ENCODE measurements at places on chromosomes 3 and 15.

GRCh38 chr3:108669208-108669607, 79.7 kb downstream of the DZIP3 start:
- DNase-seq = no peak

DNA sequence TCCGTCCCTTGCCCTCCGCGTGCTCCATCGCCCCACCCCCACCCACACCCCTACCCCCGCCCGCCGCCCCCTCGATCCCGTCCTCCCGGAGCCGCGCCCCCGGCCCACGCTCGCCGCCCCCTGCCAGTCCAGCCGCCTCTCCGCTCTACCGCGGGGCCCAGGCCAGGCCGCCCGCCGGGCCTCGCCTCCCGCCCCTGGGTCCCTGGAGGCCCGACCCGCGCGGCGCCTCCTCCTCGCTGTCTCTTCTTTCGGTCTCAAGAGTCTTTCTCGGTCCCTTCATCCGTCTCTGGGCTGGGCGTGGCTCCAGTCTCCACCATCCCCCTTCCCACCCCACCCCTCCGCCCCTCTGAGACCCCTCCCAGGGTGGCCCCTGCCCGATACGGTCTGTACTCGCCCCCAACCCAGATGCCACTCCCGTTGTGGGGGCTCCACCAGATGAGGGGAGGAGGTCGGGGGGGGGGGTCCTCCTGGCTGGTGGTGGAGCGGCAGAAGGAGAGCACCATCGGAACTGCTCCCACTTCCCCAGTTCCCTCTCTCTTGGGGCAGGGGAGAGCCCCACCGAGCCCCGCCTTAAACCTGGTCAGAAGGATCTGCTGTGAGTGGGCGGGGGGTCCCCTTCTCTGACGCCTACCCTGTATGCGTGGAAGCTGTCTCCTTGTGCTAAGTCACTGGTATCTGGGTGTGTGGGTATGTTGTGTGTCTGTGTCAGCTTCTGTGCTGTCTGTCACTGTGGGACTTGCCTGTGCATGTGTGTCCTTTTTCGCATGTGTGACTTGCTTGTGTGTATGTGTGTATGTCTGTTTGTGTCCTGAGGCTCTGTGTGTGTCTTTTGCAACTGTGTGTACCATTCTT, 1.0 kb downstream of the PRKCD start:
- DNase-seq = peak; percentile 69

- peak; percentile 81 for DNase-seq
These were observed 103.2 kb upstream of the TJP1 start for GRCh38 chr15:29925227-29926082.

- peak; percentile 64 for DNase-seq
These were observed 269.3 kb downstream of the ARPP21 start for GRCh38 chr3:35908366-35909232.

DNA sequence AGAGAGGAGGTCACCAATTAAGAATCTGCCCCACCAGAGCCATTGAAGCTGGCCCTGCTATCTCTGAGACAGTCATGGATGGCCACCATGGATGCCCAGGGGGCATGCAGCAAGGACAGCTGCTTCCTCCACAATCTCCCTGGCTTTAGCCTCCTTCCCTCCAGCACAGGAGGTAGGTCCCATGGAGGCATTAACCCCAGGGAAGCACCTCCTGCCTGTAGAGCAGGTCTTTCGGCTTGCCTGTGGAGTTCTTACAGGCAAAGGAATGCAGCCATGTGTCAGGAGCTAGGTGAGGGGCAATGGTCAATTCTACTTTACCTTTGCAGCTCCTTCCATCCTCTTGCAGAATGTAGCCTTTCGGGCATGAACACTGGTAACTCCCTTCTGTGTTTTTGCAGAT, 93.8 kb downstream of the DUT start:
- no peak for DNase-seq

DNA sequence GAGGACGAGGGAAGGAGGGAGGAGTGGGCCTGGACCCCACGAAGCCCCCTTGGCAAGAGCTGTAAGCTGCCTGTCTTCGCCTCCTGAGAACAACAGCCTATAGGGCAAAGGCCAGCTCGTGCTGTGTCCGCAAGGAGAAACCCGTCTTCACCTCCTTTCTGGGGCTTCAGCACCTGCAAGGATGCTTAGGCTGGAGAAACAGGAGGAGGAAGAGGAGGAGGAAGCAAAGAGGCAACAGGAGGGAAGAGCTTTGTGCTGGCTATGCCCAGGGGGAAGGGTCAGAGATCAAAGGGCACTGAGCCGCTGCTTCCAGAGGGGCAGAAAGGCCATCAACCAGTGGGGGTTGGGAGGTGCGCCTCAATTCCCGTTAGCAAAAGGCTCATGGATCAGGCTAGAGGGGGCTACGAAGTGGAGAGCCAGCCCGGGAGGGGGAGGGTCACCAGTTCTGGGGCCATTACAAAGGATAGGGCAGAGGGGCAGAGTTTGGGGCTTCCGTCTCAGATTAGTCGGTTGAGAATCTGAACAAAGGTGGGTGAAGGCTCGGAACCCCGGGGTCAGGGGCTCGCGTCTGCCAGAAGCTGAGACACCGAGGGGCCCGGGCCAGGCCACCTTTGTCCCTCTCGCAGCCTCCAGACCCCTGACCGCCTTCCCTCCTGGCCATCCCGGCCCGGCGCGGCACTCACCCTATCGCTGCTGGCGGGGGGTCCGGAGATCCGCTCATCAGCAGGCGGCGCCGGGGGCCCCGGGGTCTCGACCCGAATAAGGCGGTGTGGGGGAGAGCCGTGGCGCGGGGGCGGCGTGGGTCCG, 792 bp downstream of the SHF start:
- no peak for DNase-seq

DNA sequence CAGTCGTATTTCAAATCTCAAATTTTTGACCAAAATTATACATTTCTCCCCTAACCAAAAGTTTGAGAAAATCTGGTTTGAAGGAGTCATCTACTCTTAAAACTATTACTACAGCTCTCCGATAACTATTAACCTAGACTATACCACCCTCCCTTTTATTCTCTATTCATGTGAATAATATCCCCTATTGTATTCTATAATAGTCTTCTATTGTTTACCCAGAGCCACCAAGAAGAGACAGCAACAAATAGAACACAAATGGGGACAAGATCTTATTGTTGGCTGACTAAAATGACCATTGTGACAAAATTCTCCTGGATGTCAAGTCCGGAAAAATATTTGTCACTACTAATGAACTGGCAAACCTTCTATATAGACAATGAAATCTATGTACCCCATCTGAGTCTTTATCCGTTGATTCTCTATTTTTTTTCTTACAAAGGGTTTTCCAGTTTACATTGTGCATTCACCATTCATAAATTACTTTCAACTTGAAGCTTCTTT, 618.0 kb downstream of the CADM2 start:
- DNase-seq = no peak

GRCh38 chr15:26087881-26088280, 224.8 kb upstream of the ATP10A start:
- DNase-seq = no peak

DNA sequence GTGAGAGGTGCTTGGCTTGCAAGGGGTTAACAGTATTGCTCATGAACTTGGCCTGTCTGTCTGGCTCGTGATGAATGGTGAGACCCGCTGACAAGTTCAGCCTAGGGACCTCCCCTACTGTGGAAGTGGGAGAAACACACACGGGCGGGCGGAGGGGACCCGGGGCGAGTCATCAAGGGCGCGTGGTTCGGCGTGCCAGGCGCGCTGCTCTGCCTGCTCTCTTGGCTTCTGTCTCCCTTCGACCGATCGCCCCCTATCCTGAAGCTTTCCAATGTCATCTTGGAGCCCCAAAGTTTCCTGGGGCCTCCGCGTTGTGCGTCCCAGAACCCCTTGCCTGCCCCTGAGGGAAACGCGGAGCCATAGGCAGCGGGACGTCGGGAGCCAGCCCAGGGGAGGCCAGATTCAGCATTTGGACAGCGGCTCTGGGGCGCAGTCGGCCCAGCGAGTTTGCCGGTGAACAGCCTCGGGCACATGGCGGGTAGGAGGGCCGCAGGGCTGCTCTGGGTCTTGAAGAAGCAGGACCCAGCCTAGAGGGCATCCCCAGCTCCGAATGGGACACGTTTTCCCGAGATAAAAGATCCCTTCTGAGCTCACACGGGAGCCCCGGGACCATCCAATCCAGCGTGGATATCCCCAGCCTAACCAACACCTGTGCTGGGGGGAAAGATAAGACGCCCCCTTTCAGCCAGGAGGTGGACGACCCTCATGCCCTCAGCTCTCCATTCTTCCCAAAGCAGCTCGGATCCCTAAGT, 27.0 kb upstream of the POLG start:
- peak; percentile 92 for DNase-seq

GRCh38 chr3:8775181-8775580, 5.8 kb upstream of the OXTR start:
- no peak for DNase-seq

DNA sequence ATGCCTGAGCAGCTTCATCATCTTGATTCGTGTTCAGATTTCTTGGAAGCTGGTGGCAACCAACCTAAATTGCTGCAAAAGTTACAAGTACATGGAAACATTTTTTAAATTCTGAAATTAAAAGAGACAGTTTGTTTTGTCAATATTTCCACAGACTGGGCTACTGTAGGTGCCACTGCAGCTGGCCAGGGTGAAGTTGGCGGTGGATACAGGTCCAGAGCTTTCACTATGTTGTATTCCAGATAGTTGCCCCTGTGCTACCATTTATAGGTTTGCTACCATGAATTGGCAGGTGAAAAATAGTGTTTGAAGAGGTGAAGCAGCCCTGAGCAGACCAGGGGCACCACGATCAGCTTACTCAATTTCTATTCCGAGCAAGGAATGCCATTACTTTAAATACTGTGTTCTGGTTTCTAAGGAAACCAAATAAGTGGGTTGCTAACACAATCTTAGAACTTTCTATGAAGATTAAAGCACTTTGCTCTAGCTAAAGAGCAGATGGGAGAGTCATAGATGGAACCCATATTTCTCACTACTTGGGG, 21.2 kb upstream of the SHC4 start:
- peak; percentile 51 for DNase-seq

DNA sequence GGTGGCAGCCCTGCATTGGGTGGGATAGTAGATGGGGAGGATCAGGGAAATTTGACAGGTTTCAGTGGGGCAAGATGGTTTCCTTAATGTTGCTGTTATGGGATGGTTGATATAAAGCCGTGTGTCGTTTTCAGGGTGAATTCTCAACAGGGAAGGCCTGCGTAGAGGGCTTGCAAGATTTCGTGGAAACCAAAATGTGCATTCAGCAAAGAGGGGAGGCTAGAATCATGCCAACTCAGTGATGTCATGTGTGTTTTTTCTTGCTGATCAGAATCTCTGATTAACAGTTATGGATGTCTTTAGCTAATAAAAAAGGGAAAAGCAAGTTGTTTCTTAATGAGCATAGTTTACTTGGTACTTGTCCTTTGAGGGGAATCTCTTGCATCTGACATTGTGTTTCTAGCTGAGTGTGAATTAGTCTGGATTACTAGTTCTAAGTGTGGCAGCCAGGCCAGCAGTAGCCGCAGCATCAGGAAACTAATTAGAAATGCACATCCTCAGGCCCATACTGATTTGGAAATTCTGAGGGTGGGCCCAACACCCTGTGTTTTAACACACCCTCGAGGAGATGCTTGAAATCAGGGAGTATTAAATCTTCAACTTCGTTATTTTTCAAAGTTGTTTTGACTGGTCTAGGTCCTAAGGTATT, 24.8 kb downstream of the MRAS start:
- no peak for DNase-seq

DNA sequence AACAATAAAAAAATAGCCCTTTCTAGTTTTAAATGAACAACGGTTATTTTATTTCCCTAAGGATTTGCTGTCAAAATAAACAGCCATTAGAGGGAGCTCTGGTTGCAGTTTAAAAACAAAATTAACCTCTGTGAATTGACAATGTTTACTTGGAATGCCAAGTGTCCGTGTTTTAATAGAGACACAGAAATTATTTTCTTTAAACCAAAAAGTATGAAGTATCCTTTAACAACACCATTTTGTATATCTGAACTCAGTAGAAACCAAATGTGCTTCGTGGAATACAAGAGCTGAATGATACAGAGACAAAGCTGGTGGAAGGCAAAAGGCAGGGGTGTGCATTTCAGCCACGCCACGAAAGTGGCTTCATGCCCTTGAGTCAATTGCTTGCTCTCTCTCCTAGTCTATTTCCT, 74.4 kb downstream of the MOBP start:
- peak; percentile 25 for DNase-seq

- DNase-seq = no peak
These were observed 66.9 kb upstream of the CSPG5 start for GRCh38 chr3:47645551-47645950.

GRCh38 chr3:50662408-50662807, 12.3 kb upstream of the DOCK3 start:
- DNase-seq = no peak

DNA sequence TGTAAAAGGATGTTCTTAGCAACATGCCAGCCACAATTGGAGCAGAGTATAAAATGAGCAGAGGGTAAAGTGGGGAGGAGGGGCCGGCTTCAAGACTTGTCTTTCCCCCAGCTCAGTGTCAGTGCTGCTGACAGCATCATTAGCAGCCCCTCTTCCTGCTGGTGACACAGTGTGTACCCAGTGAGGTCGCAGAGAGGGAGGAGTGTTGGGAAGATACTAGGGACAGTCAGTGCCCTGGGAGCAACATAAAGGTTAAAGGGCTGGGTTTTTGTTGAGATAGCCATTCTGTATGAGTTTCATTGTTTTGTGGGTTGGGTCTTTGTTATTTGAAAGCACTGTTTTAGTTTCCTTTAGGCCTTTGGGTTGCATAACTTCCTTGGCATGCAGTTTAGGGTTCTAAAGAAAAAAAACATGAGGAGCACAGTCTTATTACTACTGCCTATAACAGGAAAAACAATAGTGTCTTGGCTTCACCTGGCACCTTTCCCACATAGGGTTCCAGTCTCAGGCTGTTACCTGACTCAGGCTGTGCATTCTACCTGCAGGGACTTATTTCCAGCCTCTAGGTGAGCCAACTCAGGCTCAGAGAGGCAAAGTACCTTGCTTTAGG, 94.1 kb upstream of the SKOR1 start:
- DNase-seq = no peak

GRCh38 chr3:140440446-140440845, 237.4 kb upstream of the TRIM42 start:
- DNase-seq = no peak

GRCh38 chr3:23865595-23866396, 51.0 kb downstream of the NKIRAS1 start:
- DNase-seq = no peak

GRCh38 chr3:21927261-21927660, 176.3 kb upstream of the ZNF385D start:
- no peak for DNase-seq

- DNase-seq = no peak
These were observed 61.6 kb downstream of the TMEM44 start for GRCh38 chr3:194571491-194572142.

DNA sequence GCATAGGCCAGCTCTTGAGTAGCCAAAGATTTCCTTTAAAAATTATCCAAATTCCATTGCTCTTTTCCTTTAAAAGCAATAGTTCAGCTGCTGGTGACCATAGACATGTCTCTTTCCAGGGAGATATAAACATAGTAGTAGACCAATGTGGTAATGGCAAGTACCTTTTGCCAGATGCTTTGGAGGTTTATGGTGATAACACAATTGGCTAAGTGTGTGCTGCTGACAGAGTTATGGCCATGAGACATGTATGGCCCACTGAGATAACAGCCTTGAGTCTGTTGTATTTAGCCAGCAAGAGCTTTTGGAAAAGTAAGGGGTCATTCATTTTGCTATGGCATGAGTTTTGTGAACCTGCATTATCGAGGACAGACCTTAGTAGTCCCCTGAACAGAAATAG, 1146.8 kb downstream of the TUSC7 start:
- no peak for DNase-seq

- DNase-seq = no peak
These were observed 22.5 kb upstream of the SEMA3F start for GRCh38 chr3:50132421-50133282.

All from AG20443 (cell line).